ELF-1 (cell line): ENCODE measurements at places on chromosomes 1 and 21.

- no peak for DNase-seq
Measured at GRCh38 chr1:41671116-41671755, 186.8 kb upstream of the EDN2 start.

GRCh38 chr1:243420946-243421685, 165.3 kb downstream of the SDCCAG8 start:
- no peak for DNase-seq

DNA sequence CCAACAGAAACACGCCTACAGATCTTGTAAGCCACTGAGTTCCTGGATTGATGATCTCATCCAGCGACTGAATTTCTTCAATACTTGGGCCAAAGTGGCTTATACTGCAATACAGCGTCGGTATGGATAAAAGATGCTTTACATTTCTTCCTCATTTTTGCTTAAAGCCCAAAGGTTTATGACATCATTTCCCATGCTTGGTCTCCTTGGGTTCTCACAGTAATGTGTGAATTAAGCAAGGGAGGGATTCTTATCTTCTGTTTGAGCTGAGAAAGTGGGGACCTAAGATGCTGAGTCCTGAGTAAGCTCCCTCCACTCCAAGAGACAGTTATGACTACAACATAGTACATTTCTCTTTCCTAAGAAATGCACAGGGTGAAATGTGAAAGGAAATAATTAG, 39.5 kb downstream of the LBR start:
- no peak for DNase-seq

DNA sequence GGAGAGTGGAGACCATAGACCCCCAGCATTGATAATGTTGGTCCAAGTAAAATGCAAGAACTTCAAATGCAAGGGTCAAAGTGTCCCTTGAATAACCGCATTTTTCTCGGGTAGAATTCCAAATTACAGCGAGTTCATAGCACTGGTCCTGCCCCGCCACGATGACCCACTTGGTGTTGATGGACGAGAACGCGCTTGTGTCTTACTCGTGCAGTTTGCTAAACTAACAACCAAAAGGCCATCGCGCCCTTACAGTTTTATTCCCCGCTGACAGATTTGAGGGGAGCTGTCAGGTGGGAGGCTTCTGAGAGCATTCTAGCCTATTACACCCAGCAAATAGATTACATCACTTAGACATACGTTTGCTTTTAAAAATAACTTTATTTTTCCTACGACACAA, 17.3 kb upstream of the TSPEAR start:
- no peak for DNase-seq

- no peak for DNase-seq
Measured at GRCh38 chr1:92903765-92904164, 57.5 kb downstream of the DIPK1A start.

DNA sequence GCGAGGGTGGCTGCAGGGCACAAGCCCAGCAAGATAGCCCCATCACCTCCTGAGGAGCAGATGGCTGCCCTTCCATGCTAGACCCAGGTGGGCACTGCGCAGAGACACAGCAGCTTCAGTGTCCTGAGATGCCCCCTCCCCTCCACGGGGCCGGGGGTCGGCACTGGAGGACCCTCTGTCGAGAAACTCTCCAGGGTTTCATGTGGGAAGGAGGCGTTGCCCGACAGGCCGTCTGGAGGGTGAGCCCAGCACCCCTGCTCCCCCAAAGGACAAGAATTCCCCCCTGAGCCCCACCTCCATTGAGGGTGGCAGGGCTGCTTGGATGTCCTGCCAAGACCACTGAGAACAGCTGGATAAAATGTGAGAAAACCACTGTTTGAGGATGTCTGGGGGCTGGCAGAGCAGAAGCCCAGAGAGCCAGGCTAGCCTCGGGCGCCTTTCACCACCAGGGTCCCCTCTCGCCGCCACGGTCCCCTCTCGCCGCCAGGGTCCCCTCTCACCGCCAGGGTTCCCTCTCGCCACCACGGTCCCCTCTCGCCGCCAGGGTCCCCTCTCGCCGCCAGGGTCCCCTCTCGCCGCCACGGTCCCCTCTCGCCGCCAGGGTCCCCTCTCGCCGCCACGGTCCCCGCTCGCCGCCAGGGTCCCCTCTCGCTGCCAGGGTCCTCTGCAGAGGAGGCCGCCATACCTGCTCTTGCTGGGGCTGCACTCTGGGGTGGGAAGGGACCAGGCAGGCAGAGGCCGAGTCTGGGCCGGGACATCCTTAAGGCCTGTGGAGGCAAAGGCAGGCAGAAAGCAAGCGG, 44.2 kb downstream of the SLC19A1 start:
- no peak for DNase-seq

DNA sequence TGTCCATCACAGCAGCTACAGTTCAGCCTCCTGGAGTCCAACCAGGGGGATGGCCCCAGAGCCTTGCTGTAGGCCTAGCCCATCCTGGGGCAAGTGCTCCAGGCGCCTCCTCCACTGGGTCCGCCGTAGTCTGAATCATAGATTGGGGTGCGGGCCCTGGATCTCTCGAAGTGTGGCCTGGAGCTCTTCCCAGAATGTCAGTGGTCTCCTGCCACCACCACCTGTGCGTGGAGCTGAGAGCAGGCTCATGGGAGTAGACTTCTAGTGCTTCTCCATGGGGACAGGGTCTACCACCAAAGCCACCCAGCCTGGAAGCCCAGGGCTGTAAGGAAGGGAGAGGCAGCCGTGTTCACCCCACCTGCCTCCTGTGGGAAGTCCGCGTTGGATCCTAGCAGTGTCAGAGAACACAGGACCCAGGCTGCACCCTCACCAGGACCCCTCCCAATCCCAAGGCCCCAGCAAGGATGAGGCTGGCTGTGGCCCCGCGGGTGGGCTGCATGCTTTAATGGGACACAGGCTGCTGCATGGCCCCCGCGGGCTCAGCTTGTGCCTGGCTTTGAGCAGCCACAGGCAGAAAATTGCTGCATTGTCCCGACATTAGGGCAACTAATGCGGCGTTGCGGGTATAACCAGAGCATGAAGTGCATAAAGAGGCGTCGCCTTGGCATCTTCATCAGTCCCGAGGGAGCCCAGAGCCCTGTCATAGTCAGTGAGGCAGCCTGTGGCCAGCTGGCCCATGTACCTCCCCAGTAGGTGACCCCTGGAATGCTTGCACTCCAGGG, 735 bp upstream of the HES3 start:
- DNase-seq, result no peak

- DNase-seq, result no peak
Measured at GRCh38 chr1:54577612-54578011, 29.6 kb downstream of the ACOT11 start.

DNA sequence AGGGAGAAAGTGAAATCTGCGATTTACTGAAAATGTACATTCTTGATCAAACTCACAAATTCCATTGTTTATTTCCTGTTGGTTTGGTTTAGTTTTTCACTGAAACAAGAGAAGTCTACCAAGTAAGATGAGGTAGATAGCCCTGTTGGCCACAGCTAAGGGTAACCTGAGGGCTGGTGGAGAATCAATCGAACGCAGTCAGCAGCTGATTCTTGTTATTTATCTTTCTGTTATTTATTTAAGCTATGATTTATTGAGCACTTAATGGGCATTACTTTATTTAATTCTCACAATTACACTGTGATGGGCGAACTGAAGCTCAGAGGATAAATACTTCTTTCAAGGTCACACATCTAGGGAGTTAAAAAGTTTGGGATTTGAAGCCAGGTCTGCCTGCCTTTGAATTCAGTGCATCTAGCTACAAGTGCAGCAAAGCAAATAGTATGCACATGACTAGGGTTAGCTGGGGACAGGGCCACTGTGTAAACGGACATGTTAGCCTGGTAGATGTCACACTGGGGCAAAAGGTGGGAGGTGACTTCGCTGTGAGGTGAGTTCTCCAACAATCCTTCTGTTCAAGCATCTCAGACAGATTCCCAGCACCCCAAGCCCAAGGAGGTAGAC, 106.5 kb upstream of the GADD45A start:
- no peak for DNase-seq

DNA sequence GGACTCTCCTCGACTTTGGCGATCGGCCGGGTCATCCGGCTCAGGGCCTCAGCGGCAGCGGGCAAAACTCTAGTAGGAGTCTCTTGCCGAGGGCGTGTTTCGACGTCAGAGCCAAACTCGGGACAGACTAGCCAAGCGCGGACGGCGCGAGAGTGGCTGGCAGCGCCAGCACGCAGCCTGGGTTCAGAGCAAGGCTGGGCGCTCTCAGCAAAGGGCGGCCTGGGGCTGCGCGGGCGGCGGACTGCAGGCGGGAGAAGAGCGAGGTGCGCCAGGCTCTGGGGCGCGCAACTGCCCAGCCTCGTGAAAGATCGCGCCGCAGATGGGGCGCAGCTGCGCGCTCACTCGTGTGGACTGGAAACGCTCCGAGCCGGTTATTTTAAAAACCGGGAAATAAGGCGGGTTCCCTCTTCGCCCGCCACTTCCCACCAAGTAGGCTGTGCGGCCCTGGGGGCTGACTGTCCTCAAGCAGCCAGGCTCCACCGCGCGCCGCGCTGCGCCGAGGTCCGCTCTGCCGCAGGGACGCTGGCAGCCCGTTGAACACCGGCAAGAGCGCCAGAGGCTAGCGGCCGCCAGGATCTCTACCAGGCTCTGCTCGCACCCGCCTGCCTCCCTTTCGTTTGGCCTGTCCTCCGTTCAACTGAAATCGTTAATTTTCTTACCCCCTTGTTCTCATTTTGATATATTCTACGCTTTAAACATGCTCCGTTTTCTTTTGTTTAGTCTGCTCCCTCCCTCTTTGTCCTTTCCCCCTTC, 2.4 kb downstream of the ALX3 start:
- peak; percentile 82 for DNase-seq
